Endothelial cell of umbilical vein (primary cell): ENCODE measurements at places on chromosomes 4 and X.

GRCh38 chr4:178811356-178811755 lies 1369.1 kb upstream of the AGA start:
- DNase-seq, result no peak

- DNase-seq, result peak; percentile 1
Observed at GRCh38 chrX:7145454-7145853, 2.1 kb upstream of the STS start.

DNA sequence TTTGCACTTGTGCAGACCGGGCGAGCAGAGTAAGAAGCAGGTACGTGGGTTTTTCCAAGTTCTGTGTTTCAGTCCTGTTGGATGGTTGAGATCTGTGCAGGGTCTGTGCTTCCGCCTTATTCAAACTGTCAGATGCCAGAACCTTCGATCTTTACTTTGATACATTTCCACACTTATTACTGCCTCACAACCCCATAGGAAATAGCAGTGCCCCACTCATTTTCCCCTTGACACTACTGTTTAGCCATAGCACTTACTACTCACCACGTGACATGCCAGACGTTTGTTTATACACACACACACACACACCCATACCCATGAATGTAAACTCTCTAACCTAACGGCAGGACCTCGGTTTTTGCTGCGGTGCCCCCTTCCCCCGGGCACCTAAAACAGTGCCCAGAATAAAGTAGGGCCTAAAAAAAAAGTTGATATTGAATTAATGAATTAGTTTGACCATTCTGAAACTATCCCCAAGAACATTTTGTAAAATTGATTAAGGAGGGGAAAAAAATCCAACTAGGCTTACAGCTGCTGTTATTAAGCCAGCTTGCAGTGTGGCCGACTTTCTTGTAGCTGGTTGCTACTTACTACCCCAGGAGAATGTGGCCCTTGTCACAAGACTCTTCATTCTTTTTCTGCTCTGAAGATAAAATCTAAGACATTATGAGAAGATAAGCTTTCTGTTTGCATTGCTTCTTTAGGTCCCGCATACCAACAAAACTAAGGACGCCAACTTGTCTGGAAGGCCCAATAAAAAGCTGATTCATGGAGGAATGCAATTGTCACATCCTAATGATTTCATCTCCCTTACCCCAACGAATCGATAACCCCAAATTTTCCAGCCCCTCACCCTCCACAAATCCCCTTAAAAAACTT lies 704 bp upstream of the SEPSECS start:
- DNase-seq, result no peak

- DNase-seq, result no peak
Observed at GRCh38 chr4:183816882-183817509, 88.1 kb upstream of the STOX2 start.

GRCh38 chrX:120672841-120673530 lies 43.1 kb upstream of the C1GALT1C1 start:
- DNase-seq, result no peak

- DNase-seq, result no peak
Observed at GRCh38 chr4:98558471-98559169, 99.8 kb downstream of the TSPAN5 start.

DNA sequence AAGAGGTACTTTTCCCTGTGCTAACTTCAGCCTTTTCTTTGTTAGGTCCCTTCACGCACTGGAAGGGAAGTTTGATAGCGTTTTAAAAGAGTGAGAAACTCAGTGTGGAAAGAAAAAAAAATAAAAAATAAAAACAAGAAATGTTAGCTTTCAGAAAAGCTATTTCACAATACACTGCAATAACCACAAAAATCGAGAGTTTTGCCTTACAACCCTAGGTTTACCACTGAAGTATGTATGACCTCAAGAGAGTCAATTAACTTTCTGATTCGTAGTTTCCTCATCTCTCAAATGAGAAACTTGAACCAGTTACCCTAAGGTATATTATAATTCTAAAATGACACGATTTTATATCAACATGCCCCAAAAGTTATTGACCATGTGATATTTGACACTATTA lies 93.9 kb upstream of the JADE1 start:
- DNase-seq, result no peak

DNA sequence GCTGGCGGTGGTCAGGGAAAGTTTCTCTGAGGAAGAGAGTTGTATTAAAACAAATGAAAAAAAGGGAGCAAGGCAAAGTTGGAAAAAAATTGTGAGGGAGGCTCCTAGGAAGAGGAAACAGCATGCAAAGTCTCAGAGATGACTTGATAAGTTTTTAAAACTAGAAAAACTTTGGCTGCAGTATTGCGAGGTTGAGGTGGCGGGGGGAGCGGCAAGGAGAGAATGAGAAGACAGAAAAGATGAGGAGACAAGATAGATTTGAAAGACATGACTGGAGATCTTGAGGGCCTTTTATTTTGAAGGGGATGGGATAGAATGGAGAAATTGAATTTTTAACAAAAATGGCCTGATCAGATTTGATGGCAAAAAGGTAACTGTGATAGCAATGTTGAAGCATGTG lies 4.8 kb upstream of the UBE2D3 start:
- no peak for DNase-seq

GRCh38 chrX:72169008-72169728 lies 12.4 kb upstream of the PIN4 start:
- peak; percentile 21 for DNase-seq

- no peak for DNase-seq
Observed at GRCh38 chrX:41863343-41864203, 59.8 kb downstream of the CASK start.

- DNase-seq, result no peak
Observed at GRCh38 chrX:14528629-14529289, 577 bp upstream of the GLRA2 start.

DNA sequence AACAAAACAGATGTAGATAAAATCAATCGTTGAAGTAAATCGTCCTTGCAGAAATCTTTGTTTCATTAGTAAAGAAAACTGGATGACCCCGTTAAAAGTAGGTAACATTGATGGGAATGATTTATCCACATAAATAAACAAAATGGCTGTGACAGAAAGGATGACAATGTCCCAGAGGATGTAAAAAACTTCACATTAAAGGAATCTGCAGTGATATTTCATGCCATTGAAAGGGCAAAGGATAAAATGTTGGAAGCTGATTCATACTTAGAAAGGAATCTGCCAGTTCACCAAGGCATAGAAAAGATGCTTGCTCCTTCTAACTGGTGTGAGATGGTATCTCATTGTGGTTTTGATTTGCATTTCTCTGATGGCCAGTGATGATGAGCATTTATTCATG lies 24.2 kb upstream of the EPGN start:
- DNase-seq, result no peak

DNA sequence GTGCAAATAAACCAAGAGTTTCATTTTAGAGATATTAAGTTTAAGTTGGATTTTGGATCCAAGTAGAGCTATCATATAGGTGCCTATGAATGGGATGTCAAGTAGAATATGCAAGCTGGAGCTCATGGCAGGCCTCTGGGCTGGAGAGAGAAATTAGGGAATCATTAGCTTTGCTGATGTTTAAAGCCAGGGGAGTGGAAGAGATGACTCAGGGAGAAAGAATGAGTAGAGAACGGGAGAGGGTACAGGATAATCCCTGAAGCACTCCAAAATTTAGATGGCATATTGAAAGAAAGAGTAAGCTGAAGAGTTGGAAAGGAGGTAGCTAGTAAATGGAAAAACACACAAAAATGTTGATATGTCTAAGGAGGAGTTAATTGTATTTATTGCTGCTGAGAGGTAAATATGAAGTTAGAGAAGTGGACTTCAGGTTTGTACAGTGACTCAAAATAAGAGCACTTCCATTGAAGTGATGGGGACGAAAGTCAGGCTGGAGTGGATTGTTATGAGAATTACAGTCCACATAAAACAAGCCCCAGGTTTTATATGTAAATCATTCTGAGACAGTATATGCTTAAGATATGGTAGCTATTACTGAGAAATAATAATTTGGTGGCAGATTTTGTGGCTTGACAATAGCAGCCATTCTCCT lies 72.5 kb upstream of the GRXCR1 start:
- DNase-seq, result no peak

DNA sequence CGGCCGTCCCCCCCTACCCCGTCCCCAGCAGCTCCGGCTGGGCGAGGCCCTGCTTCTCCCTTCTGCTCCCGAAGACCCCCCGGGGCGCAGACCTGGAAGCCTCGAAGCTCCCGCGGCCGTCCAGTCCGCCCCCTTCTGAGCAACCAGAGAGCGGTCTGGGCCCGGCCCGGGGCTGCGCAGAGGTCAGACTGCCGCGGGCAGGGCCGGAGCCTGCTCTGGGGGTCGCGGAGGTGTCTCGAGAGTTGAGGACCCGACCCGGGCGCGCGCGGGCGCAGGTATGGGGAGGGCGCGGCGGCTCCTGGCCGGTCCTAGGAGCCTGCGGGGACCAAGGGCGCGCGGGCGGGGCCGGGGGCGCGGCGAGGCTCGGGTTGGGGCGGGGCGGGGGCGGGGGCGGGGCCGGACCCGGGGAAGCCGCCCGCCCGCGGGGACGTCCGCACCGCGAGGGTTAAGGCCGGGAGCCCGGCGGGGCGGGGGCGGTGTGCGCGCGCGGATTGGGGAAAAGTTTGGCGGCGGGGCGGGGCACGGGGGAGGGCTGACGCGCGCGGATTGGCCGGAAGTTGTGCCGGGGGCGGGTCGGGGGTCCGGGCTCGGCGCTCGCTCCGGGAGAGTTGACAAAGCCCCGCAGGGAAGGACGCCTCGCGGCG lies at the start of gene FGFRL1:
FGFRL1 (plus strand) TSS at position 605 of the 644 bp plus-strand sequence. CDS start 860 bp downstream, outside the sequence.
- peak; percentile 76 for DNase-seq

DNA sequence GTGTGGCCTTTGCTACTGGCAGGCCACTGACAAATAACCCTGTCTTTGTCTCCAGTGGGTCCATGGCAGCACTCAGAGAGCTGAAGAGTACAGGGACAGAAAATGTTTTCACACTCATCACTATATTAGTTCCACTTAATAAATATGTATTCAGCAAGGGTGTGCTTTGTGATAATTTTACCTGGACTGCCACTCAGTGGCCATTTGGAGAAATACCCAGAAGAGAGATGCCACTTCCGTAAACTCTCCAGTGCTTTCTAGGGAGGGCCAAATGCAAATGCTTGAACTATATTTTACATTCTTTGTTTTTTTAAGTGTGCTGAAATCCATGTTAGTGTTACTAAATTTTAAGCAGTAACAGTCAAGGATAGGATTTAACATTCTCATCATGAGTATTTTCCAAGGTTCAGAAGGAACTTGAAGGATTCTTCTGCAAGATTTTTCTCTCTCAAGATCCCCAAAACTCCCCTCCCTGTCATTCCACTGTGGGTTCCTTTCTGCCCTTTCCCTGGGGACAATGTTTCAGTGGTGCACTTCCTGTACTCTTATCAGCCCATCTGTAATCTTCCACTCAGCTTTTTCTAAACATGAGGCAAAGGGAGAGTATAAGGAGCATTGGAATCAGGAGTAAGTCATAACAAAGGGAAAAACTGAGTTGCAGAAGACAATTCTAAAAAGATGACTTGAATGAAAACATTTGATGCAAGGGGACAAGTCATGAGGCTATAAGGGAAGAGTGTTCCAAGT lies 46.0 kb downstream of the TFDP3 start:
- DNase-seq, result peak; percentile 1

- DNase-seq, result no peak
Observed at GRCh38 chr4:77500801-77501200, 104.8 kb upstream of the CXCL13 start.

DNA sequence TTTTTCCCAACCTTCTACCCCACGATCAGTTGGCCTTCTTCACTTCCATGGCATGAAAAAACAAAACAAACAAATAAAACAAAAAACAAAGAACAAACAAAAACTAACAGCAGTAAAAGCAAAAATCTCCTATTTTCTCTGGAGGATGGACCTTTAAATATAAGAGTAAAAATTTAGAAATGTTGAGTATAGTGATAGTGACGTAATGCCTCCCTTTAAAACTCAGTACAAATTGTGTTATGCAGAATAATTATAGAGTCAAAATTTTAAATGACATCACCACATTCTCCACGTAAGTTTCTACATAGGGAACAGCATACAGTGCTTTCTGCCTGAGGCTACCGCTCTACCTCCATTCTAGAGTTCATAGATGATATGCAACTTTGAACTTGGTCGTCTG lies 2156.4 kb downstream of the PCDH7 start:
- no peak for DNase-seq

GRCh38 chr4:153034681-153035080 lies 98.6 kb downstream of the FHDC1 start:
- no peak for DNase-seq

- DNase-seq, result no peak
Observed at GRCh38 chr4:133513901-133514300, 364.8 kb downstream of the PCDH10 start.

DNA sequence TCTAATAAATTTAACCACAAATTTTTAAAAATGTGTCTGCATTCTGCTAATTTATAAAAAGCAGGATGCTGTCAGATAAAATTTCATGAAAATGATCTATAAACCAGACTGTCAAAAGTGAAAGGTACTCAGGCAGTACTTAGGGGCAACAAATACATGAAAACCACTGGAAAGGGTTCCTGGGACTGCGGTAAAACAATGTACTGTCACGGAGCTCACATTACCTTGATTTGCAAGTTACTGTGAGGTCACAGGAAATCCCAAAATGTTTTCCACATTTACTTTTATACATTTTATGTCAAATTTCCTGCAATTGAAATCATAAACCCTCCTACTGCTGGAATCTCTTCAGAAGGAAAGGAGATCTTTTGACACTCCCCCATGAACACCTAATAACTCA lies 45.3 kb downstream of the SHISA3 start:
- DNase-seq, result peak; percentile 9

DNA sequence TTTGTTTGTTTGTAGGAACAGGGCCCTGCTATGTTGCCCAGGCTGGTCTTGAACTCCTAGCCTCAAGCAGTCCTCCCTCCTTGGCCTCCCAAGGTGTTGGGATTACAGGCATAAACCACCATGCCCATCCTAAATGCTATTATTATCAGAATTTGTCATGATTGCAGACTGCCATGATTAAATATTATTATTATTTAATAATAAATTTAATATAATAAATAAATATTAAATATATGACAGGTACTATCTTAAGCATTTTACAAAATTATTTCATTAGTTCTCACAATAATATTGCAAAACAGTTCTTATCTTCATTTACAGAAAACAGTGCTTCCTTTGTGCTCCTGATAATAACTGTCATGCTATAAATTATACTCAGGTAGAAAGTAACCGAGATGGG lies 133.4 kb upstream of the JADE1 start:
- no peak for DNase-seq

DNA sequence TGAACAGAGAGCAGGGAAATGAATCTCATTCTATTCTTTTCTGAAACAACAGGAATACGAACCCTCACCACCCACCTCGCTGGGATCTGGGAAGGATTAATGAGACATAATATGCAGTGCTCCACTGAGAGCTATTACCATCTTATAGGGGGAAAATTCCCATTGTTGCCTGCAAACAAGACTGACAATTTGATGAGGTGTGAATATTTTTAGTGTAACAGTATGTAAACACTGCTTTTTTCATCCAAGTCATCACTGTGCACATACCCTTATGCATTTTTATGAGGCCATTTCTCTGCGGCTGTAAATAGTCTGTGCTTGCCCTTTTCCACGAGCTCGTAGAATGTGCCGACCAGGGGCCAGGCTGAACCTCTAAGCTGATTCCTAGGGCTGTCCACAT lies 285.6 kb upstream of the CPEB2 start:
- DNase-seq, result no peak
